ENCODE measurements at places on chromosomes 1 and 21. TPM values are rescaled to one million over a fixed set of nuclear protein-coding genes. Genes with fewer than 3 reads are reported as not detected.

Gene CAMK2N1
- 17.0 TPM for total RNA-seq

Gene MRPL39
- 21.3 TPM for total RNA-seq

Gene LIN9
- 7.5 TPM for total RNA-seq

Gene HES4
- 139 TPM for total RNA-seq

Gene LCE6A
- not detected for total RNA-seq

Gene CFAP74
- total RNA-seq, result not detected

Gene RGS5
- not detected for total RNA-seq

Gene AMY2A
- total RNA-seq, result not detected

Gene BROX
- 21.0 TPM for total RNA-seq

Gene PROK1
- total RNA-seq, result not detected

Gene CATSPERE
- not detected for total RNA-seq

Gene PLA2G2C
- total RNA-seq, result not detected

Gene SPATA1
- total RNA-seq, result 1.3 TPM

Gene EDN2
- total RNA-seq, result 0.46 TPM

Gene ZSCAN20
- total RNA-seq, result 4.2 TPM

DNA sequence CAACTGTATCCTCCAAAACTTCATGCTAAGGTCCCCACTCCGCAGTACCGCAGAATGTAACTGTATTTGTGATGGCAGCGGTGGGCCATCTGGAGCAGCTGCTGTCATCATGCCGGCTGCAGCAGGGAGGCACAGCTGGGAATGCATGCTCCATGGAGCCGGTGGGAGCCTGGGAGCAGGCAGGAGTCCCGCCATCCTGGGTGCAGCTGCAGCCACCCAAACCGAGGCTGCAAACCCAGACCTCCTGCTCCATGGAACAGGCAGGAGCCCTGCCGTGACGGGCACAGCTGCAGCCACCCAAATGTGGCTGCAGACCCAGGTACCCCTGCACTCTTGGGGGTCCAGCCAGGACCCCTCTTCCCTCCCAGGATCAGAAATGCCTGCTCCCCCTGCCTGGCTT, 80.3 kb downstream of the SCMH1 start:
- no peak for DNase-seq

DNA sequence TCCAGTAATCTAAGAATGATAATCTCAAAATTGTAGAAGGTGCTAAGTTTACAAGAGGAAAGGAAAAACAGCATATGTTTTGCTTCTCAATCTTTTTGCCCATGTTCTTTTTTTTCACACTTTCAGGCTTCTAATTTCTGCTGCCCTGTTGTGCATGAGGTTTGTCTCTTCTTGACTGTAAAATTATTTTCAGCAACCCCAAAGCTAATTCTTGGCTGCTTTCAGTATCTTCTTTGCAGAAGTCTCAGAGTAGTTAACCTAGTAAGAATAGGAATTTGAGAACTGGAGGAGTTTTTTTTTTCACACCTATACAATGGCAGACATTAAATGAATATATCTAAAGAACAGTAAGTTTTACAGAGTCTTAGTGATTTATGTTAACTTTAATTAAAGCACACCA, 26.4 kb downstream of the DENND2D start:
- DNase-seq, result no peak

GRCh38 chr1:245690946-245691541, 536.3 kb downstream of the KIF26B start:
- DNase-seq, result no peak

- no peak for DNase-seq
These were observed 80.8 kb upstream of the GCLM start for GRCh38 chr1:93990010-93990409.

DNA sequence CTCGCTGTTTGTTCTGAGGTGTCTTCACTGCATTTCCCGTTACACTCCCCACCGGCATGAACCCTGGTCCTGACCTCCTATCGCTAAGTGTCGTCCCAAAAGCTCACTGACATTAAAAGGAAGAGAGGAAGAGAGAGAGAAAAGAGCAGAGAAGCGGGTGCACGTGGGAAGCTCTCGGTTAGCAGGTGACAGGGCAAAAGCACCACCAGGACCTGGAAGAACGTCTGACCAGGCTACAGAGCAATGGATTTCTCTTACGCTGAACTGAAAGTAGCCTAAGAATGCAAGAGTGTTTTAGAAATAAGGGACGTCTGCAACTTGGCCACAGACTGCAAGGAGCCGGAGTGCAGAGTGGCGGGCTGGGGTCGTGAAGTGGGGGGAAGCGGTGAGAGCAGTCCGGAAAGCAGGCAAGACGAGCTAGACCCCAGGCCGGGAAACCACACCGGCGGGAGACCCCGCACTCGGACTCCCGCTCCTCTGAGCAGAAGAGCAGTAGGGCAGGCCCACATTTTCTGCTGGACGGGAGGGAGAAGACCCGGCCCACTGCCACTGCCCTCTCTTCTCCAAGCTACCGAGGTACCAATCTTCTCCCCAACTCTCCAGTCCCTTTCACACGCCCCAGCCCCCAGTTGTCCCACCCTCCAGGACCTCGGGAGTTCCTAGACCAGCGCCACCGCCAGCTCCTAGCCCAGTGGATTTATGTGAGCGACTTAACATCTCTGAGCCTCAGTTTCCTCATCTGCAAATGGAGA, 8.3 kb upstream of the MPZL1 start:
- DNase-seq, result peak; percentile 26

GRCh38 chr1:153598309-153599172, 14.4 kb downstream of the S100A16 start:
- DNase-seq, result no peak

GRCh38 chr1:109610609-109611307, 8.7 kb downstream of the GNAT2 start:
- DNase-seq, result no peak

- DNase-seq, result no peak
These were observed 277.0 kb downstream of the MRPL39 start for GRCh38 chr21:25330266-25330665.

DNA sequence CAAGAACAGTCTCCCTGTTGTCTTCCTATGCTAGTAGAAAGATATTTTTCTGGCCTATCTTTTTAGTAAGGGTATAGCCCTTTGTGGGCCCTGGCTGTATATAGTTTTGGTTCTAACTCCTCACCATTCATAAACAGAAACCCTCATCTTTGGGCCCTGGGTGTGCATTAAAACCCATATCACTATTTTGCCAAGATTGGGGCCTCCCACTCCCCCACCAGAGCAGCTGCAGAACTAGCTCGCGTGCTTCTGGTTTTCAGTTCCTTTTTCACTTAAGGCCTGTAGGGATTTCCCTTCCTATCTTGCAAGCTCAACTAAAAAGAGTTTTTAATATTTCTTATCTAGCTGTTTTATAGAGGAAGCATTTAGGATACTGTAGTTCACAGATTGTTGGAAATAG, 106.4 kb downstream of the RGL1 start:
- DNase-seq, result no peak

DNA sequence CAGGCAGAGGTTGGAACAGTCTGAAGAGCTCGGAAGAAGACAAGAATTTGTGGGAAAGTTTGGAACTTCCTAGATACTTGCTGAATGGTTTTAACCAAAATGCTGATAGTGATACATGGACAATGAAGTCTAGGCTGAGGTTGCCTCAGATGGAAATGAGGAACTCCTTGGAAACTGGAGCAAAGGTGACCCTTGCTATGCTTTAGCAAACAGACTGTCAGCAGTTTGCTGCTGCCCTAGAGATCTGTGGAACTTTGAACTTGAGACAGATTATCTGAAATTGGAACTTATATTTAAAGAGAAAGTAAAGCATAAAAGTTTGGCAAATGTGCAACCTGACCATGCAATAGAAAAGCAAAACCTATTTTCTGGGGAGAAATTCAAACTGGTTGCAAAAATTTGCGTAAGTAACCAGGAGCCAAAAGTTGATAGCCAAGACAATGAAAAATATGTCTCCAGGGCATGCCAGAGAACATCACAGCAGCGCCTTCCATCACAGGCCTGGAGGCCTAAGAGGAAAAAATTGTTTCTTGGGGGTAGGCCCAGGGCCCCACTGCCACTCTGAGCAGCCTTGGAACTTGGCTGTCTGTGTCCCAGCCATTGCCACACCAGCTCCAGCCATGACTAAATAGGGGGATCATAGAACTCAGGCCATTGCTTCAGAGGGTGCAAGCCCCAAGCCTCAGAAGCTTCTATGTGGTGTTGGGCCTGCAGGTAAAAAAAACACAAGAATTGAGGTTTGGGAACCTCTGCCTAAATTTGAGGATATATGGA, 675.3 kb downstream of the LTN1 start:
- DNase-seq, result no peak

GRCh38 chr21:15408089-15408488, 321.7 kb upstream of the USP25 start:
- no peak for DNase-seq

DNA sequence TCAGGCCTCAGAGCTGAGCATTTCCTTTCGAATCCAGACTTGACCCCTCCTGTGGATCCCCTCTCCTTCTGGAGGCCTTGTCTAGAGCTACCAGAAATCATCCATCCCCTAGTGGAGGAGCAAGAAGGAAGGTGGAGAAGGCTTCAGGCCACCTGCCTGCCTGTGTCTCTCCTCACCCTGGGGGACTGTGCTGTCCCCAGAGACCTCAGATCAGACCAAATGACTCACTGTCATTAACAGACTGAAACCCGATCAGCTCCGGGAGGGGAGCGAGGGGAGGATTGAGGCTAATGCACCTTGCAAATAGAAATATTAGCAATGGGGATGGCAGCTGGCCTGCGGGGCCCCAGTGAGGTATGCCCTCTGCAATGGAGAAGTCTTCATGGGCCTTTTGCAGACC, 2.1 kb downstream of the MYBPH start:
- no peak for DNase-seq

DNA sequence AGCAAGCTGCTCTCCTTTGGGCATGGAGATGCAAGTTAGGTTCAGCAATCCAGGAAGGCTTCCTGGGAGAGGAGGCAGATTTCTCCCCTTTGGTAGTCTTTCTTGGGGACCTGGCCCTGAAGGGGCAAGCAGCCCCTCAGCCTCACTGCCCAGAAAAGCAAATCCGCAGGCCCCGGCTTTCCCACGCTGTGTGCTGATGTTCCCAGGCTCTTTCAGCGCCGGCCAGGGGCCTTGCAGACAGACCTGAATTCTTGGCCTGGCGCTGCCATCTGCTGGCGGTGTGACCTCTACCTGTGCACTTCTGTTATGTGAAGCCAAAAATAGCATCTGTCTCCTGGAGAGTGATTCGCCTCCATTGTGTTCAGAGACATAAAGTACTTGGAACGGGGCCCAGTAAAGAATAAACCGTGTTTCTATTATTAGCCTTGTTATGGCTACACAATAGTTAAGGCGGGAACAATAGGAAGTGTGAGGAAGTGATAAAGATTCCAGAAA, 64.8 kb downstream of the ALPL start:
- DNase-seq, result peak; percentile 83

GRCh38 chr1:207172885-207173284, 68.9 kb downstream of the C4BPA start:
- peak; percentile 18 for DNase-seq

DNA sequence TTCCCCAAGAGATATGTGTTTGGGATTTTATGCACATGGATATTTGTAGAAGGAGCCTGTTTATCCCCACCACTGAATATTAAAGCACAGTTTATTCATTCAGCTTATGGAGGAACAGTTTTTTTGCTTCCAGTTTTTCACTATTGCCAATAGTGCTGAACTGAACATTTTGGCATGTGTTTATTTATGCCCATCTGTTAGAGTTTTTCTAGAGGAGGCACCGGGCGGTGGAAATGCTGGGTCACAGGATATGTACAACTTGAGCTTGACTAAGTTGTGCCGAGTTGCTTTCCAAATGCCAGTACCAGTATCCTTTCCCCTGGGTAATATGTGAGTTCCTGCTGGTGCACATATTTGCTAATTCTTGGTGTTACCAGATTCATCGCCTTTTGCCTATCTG, 111.3 kb downstream of the GREM2 start:
- DNase-seq, result no peak

DNA sequence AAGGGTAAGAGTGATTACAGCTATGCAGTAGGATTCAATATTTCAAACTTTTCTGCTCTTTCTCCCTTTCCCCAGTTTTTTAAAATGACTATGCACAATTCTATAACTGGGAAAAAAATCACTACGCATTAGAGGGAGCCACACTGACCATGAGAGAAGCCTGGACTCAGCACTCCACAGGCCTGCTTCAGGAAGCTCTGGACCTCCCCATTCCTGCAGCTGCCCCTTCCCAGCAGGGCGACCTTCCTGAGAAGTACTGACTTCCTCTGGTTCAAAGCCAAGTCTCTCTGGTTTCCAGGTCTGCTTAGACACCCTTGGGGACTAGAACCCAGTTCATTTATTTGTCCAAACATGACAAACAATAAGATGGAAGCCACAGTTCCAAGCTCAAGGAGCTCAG, 42.0 kb upstream of the CLSTN1 start:
- no peak for DNase-seq

GRCh38 chr1:247338723-247339275, 7.1 kb upstream of the ZNF496 start:
- no peak for DNase-seq

- DNase-seq, result no peak
These were observed 81.8 kb downstream of the KIAA0319L start for GRCh38 chr1:35475356-35475755.

- no peak for DNase-seq
These were observed 3.0 kb downstream of the USP1 start for GRCh38 chr1:62439652-62440371.

GRCh38 chr1:33819913-33820311, 44.0 kb upstream of the HMGB4 start:
- DNase-seq, result no peak

- DNase-seq, result peak; percentile 93
These were observed 30.6 kb upstream of the CTPS1 start for GRCh38 chr1:40948741-40949443.

- DNase-seq, result no peak
These were observed 84.5 kb downstream of the PLXNA2 start for GRCh38 chr1:208159555-208160258.

DNA sequence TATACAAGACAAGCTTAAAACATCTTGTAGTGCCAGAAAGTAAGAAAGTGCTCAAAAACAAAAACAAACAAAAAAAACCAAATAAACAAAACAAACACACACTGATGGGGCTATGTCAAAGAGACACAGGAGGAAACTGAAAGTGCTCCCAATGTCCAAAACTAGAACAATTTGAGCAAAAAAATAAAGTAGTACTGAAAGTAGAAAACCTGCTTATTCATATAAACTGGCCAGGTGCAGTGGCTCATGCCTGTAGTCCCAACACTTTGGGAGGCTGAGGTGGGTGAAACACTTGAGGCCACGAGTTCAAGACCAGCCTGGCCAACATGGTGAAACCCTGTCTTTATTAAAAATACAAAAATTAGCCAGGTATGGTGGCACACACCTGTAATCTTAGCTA, 129.9 kb downstream of the GLUL start:
- no peak for DNase-seq

GRCh38 chr1:3775490-3776230, 3.1 kb downstream of the SMIM1 start:
- DNase-seq, result peak; percentile 82

DNA sequence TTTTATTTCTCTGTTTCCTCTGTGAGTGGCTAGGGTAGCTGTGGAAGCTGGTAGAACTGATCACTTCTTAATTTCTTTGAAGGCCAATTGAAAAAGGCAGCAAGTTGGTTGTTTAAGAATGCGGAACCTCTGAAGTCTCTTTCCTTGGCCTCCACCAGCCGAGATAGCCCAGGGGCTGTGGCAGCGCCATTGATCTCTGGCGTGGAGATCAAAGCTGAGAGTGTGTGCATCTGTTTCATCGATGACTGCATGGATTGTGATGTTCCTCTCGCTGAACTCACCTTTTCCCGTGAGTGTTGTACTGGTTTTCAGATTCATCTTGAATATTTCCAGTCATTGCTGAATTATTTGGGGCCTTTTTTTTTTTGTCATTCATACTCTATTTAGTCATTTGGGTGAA, 97.7 kb downstream of the VPS13D start:
- DNase-seq, result no peak

- DNase-seq, result no peak
These were observed 55.6 kb upstream of the DUSP10 start for GRCh38 chr1:221797506-221797905.
